ENCODE measurements at places on chromosomes 5 and 9.
A peak's percentile ranks its signal among the peaks of the same experiment; 100 is the strongest.

GRCh38 chr5:39648085-39648847 lies 223.5 kb upstream of the DAB2 start:
- no peak for DNase-seq

GRCh38 chr9:107169796-107170195 lies 113.3 kb upstream of the RAD23B start:
- DNase-seq, result no peak

DNA sequence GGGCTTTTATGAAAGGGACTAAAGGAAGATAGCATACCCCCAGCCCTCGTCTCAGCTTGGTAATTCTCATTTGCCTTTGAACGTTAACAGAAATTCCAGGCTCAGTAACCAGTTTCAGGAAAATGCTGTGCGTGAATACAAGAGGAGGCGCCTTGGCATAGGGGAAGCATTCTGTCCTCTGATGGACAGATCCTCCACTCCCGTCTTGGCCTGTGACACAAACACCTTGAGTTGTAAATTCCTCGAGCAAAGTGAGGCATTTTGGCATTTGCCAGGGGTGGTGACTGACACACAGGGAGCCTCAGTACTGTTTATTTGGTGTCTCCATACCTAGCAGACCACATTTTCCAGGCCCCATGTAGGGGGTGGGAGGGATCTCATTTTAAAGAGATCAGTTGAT lies 44.8 kb downstream of the APTX start:
- DNase-seq, result no peak

GRCh38 chr9:98057138-98057799 lies 737 bp downstream of the NANS start:
- DNase-seq, result peak; percentile 4

DNA sequence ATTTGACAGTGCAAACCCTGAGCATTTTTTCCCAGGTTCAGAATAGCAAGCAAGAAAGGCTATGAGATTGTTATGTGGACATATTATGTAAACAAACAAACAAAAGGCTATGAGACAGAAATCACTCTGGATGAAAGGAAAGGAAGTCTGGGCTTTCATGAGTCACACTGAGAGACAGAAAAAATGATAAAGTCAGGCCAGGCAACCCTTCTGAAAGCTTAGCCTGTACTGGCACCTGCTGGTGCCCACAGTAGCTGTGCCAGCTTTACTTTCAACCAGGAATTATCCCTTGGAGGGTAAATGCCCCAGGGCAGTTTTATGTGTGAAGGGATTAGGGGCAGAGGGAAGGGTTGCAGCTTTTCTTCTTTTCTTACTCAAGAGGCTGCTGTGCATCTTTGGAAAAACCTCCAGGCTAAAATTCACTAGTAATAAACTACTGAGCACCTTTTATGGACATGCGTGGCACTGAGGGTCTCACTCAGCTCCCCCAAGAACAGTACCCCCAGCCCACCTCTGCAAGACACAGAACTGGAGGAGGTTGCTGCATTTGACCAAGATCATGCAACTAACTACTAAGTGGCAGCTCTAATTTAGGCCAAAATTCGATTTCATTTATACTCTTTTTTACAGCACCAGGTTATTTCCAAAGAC lies 41.7 kb downstream of the ACTL7B start:
- DNase-seq, result peak; percentile 22

DNA sequence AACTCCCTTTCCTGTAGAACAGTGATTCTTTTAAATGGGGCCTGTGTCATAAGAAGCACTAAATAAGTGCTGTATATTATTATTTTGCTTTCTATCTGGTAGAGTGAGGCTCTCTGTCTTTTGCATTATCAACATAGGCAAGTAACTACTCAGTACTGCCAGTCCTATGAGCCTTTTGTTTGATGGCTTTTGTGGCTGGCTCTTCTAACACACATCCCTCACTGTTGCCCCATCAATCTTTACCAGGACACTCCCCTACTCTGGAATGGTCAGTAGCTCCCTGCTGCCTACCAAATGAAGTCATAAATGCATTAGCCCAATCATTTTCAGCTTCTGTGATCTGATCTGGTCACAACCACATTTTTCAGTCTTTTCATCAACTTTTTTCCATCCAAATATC lies 137.6 kb downstream of the INSYN2B start:
- no peak for DNase-seq

- no peak for DNase-seq
Measured at GRCh38 chr9:136684339-136684738, 2.9 kb downstream of the AGPAT2 start.

DNA sequence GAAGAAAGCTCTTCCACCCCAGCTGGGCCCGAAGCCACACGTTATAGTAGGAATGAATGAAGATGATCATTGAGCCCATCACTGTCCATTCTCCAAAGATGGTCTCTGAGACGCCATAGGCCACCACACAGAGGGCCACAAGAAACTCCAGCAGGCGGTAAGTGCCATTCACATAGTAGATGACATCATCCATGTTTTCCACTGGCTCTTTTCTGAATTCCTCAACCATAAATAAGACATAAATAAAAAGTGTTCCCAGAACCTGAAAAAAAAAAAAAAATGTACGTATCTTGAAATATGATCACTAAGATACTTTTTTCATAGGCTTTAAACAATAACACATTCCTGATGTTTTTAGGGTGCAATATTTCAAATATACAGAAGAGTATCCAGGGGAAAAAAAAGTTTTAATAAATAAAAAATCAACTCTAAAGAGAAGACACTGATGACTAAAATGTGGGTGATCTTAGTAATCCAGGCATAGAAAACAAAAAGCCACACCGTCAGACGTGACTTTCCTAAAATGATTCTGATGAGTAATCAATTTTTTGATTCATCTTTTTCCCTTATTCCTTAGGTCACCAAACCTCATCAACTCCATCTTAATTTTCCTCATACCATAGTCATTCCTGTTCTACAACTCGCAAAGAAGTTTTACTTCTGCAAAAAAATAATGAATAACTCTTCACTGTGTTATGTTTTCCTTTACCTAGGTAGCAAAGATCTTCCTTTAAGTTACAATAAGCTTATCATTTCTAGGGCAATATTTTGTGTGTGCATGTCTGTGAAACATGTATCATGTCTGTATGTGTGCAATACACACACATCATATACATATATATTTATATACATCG lies 47.8 kb downstream of the RNF145 start:
- no peak for DNase-seq

- DNase-seq, result no peak
Measured at GRCh38 chr5:27353970-27354369, 315.6 kb upstream of the CDH9 start.

DNA sequence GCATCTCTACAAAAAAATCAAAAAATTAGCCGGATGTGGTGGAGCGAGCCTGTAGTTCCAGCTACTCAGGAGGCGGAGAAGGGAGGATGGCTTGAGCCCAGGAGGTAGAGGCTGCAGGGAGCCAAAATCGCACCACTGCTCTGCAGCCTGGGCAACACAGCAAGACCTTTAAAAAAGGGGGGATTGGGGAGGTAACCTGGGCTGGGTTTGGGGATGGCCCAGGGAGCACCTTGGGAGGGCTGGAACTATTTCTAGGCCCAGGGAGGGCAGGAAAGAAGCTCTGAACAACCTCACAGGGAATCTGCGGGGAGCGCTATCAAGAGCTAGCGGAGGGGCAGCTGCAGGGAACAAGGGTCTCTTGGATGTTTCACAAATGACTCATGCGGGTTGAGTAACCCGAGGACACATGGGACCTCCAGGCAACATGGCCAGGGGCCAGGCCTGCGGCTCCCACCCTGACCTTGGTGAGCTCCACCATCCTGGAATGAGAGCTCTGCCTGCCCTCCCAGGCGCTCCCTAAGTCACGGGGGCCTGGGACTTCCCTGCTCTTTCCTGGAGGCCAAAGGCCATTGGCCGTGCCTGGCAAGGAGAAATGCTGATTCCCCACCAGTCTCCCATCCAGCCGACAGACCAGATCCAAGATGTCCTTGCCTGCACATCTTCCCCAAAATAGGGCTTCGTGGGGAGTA lies 23.4 kb downstream of the SARDH start:
- no peak for DNase-seq

DNA sequence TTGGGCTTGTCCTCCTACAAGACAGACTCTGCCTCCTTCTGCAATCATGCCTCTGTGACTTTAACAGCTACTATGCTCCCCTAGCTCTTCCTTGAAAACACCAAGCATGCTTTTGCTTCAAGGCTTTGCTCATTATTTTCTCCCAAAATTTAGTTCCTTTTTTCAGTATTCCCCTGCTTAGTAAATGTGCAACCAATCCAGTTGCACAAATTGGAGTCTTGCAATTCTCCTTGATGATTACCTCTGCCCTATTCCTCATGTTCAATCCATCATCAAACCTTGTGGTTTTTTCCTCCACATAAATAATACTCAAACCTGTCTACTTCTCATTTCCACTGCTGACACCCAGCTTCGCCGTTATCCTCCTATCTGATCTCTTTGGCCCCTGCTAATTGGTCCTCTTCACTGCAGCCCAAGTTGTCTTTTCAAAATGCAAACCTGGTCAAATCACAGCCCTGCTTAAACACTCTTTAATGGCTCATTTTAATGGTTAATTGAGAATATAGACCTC lies 296.3 kb downstream of the CWC27 start:
- no peak for DNase-seq

GRCh38 chr5:52690236-52690768 lies 97.4 kb upstream of the ITGA1 start:
- no peak for DNase-seq

- no peak for DNase-seq
Measured at GRCh38 chr9:133658442-133659431, 22.6 kb downstream of the DBH start.

DNA sequence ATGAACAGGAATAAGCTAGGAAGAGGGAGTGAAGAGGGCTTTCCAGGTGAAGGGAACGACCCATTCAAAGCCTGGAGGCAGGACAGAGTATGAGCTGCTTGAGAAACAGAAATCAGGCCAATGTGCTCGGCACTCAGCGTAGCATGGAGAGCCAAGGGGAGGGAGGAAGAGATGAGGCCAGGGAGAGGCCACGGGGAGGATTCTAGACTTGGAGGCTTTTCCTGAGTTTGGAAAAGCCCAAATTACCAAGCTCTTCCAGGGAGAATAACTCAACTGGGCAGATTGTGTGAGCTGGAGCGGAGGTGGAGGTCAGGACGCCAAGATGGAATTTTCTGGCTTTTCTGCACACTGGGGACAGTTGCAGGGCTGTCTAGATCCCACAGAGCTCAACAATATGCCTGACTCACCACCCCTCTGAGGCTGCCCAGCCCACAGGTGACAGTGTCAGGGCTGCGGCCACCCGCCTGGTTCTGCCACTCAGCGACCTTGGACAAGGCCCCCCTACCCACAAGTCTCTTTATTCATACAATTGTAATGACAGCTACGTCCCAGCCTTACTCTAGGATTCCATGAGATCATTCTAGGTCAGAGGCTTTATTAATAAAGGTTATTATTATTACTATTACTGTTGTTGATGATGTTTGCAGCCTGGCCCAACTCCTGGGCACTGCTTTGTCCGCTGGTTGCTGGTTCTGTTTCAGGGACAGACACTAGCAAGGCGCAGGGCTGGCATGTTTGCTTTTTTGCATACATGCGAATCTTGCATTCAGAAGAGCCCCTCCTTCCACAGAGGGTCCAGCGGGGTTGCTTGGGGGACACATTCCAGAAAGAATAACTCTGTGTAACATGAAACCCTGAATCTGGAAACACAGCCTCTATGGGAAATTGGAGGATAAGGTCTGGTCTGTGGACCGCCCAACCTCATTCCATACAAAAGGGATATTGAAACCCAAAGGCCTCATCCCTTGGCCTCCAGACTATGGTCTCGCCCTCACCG lies 9.4 kb upstream of the LMX1B start:
- no peak for DNase-seq

DNA sequence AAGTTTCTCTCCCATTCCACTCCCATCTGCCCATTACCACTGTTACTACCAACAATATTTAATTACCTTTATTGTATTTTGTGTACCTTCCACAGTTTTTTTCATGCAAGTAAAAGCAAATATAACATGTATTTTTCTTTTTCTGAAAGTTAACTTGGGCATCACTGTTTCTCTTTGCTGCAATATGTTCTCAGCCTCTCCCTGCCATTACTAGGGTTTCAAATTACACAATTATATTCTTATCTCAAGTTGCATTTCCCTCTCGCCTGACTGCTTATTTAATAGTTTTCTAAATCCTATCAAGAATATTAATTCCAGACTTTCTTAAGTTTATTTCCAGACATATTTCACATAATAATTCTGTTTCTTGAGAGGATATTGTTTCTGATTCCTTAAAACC lies 46.9 kb upstream of the GAS1 start:
- no peak for DNase-seq

DNA sequence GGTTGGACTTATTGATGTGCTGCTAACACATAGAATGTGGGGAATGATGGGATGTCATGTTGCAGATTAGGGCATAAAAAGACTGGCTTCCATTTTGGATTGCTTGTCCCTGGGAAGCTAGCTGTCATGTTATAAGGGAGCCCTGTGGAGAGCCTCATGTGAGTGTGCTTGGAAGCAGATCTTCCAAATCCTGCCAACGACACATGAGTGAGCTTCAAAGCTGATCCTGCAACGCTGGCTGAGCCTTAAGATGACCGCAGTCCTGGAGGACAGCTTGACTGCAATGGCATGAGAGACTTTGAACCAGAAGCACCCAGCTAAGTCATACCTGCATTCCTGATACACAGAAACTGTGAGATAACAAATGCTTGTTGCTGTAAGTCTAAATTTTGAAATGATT lies 63.6 kb downstream of the NRG2 start:
- DNase-seq, result no peak

- no peak for DNase-seq
Measured at GRCh38 chr5:52452098-52452497, 335.6 kb upstream of the ITGA1 start.

DNA sequence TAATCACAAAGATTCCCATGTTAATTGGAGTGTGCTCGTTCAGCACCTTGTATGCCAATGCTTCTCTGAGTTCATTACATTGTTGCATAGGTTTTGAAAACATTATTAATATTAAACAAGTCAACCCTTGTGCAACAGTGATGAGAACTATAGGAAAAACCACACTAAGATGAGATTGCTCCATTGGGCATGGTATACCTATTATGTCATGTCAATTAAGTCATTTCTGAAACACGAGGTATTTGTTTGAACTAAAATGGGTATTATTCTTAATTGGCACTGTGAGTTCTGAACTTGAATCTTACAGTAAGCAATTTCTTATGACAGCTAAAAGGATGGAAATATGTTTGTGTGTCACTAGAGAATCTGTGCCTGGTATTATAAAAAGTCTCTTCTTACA lies 447.7 kb downstream of the EFNA5 start:
- no peak for DNase-seq

GRCh38 chr5:102649731-102650130 lies 105.4 kb upstream of the PAM start:
- no peak for DNase-seq
